ENCODE measurements at places on chromosomes 6 and 20.

DNA sequence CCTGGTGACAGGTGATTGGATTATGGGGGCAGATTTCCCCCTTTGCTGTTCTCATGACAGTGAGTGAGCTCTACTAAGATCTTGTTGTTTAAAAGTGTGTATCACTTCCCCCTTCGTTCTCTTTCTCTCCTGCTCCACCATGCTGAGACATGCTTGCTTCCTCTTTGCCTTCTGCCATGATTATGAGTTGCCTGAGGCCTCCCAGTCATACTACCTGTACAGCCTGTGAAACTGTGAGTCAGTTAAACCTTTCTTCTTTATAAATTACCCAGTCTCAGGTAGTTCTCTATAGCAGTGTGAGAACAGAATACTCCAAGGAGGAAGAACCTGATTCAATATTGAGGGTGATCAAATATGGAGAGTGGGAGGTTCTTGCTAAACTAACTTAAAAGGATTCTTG lies 724.9 kb downstream of the DOK5 start:
- DNase-seq: no peak

- DNase-seq: no peak
Observed at GRCh38 chr20:62643521-62644043, 1.3 kb downstream of the SLCO4A1 start.

- no peak for DNase-seq
Observed at GRCh38 chr20:47493175-47493962, 8.3 kb upstream of the NCOA3 start.

GRCh38 chr20:57450419-57450818 lies 59.2 kb downstream of the RBM38 start:
- DNase-seq: peak; percentile 87

DNA sequence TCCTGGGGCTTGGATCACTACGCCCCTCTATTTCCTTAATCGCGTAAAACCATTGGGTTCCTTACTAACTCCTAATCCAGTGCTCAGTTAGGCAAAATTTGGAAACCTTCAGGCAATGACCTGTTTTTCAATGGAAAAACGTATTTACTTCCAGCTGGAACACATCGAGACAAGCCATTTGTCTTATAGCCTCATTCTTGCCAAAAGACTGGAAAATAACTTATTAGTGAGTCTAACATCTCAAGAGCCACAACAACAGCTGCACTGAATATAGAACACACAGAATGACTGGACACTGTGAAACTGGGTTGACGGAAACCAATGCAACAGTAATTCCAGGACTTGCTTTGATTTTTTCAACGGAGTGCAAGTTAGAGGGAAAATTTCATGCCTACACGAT lies 125.2 kb upstream of the MAP3K7 start:
- DNase-seq: no peak

DNA sequence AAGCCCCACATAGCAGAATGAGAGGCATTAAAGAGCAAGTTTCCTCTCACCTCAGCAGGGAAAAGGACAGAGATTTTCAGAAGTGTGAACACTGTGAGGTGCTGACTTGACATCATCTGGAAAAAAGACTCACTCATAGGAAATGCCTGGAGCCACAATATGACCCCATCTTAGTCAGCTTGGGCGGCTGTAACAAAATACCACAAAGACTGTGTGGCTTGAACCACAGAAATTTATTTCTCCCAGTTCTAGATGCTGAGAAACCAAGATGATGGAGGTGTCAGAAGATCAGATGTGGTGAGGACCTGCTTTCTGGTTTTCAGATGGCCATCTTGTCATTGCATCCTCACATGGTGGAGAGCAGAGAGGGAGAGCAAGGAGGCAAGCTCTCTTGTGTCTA lies 253.1 kb downstream of the ADGB start:
- no peak for DNase-seq

- DNase-seq: no peak
Observed at GRCh38 chr20:43731469-43731868, 4.7 kb upstream of the GTSF1L start.

- DNase-seq: no peak
Observed at GRCh38 chr20:63733117-63733516, 3.3 kb upstream of the LIME1 start.

GRCh38 chr6:3247255-3248146 lies 11.2 kb upstream of the PSMG4 start:
- no peak for DNase-seq

GRCh38 chr20:35305682-35306556 lies 13.7 kb upstream of the FAM83C start:
- DNase-seq: no peak

GRCh38 chr6:138716013-138716412 lies 57.6 kb upstream of the CCDC28A start:
- no peak for DNase-seq

GRCh38 chr20:9570612-9571011 lies 56.2 kb downstream of the LAMP5 start:
- no peak for DNase-seq

DNA sequence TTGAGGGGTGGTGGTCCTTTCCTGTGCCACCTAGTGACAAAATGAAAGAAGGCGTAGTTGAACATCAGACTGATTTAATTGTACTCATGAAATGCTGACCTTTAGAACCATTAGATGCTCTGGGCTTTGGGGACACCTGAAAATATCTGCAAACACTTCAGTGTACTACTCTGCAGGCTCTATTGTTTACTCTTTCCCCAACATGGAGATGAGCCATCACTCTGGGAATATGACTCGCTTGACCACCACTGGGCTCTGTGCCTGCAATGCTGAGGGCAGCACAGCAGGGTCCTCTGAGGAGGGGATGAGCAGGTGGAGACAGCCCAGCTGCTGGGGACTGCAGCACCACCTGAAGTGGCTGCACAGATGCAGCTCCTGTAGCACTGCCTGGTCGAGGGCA lies 74.8 kb upstream of the SLC24A3 start:
- DNase-seq: no peak

DNA sequence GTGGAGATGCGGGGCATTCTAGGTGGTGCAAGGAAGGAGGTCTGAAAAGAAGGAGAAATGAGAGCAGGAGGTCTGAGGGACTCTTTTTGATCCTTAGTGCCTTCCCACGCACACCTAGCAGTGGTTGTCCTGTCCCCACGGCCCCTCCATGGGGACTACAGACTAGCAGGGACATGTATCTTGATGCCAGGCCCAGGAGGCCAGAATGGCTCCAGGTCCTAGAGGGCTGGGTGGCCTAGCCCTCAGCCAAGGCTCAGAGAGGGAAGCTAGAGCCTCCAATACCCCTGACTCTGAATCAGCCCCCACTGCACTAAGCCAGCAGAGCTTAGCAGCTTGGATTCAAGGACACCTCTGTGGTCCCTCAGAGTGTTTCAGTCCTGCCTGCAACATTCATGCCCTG lies 16.7 kb upstream of the BLCAP start:
- no peak for DNase-seq

GRCh38 chr6:9404351-9405146 lies 969.2 kb upstream of the SLC35B3 start:
- no peak for DNase-seq

- no peak for DNase-seq
Observed at GRCh38 chr6:35202066-35202546, 11.7 kb upstream of the SCUBE3 start.

DNA sequence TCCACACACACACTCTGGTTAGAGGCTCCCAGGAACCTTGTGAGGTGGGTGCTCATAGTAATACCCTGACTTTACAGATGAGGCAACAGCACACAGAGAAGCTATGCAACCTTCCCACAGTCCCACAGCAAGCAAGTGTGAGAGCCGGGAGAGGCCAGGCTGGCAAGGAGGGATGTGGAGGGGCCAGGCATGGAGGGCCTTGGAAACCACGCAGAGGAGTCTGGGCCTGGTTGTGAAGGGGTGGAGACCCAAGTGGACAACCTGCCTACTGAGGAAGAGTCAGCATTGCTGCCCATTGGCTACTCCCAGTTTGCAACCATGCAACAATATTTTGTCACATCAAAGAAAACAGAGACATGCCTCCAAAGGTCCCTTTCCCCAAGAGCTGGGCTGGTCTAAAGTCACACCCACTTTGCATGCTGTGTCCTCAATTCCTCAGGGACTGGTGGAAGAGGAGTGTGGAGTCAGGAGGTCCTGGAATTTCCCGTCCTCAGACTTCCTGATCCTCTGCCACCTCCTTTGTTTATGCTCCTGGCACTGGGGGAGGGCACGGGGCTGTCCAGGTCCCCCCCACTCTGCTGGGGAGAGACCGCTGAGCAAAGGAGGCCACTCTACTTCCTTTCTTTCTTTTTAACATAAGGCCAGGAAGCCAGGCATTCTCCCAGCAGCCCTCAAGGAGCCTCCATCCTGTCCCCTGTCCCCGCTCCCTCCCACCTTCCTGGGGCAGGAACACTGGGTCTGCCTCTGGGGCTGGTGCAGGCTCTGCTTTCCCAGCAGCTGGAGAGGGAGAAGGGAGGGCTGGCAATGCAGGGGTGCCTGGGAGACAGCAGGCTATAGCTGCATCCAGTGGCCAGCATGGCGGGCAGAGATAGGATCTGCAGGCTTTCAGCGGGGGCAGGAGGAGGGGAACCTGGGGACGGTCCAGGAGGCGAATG lies 68.3 kb downstream of the NOL4L start:
- no peak for DNase-seq

- DNase-seq: no peak
Observed at GRCh38 chr6:44466955-44467354, 79.4 kb downstream of the CDC5L start.

GRCh38 chr20:10855778-10856177 lies 182.0 kb upstream of the JAG1 start:
- no peak for DNase-seq

DNA sequence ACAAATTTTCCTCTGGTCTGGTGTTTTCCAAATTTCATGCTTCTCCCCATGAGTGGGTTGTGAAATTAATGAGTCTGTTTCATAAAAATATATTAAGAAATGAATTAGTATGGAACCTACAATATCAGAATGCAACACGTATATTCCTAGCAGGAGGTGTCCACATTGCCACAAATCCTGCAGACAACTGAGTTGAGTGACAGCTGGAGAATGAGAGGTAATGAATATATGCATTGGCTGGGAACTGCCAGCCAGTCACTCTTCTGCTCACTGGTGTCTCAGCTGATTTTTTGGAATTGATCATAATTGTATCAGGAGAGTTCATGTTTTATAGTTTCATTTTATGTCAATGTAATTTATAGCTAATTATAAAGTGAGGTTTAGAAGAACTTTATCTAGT lies 6.3 kb upstream of the ARFGEF3 start:
- no peak for DNase-seq

GRCh38 chr6:53115741-53116140 lies 32.9 kb downstream of the GCM1 start:
- DNase-seq: no peak

GRCh38 chr6:95232446-95232845 lies 344.9 kb upstream of the MANEA start:
- DNase-seq: no peak

- DNase-seq: no peak
Observed at GRCh38 chr6:26000366-26001144, 38.0 kb downstream of the TRIM38 start.

- DNase-seq: no peak
Observed at GRCh38 chr6:133644548-133644891, 244.4 kb upstream of the TCF21 start.

DNA sequence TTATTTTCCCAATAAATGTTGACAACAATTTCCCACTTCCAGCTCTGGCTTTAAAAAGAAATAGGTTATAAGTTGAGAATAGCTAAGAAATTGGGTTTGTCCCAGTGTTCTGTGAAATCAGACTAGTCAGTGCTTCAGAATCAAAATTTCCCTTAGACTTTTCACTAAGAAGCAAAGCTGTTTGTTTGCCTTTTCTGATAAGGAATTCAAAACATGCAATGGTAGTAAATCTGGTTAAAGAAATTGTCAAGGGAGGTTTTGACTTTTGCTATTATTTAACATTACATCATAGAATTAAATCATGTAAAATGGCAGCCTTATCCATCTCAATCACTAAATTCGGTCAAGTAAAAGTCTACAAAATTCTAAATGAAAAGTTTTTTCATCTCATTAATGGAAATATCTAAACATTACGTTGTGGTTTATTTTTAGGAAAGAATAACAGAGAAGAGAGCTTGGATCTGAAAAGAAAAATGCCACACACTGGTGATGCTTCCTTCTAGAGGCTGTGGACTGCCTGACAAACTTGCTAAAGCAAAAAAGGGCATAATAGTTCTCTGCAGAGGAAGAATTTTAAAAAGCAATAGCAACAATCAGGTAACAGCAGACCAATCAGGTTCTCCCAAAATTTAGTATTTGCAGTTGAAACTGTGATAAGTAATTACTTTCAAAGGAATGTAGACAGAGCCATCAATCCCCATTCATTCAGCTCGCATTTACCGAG lies 36.4 kb downstream of the PLAGL1 start:
- DNase-seq: no peak

DNA sequence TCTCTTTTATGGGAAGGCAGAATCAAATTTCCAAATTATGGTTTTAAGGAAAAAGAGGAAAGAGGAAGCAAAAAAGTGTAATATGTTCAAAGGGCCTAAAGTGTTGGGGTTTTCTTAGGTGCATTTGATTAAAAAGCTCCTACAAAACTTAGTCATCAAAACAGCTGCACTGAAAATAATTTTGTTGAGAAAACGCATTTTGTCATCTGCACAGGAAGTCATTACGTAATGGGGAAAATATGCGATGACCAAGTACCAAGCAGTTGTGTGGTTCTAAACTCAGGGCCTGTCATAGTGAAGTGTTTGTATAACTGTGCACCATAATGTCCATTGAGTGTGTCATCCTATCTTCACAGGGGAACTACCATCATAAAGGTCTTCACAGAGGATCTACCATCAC lies 15.6 kb downstream of the HAO1 start:
- DNase-seq: no peak

- DNase-seq: no peak
Observed at GRCh38 chr20:33408313-33408712, 7.0 kb upstream of the CDK5RAP1 start.

DNA sequence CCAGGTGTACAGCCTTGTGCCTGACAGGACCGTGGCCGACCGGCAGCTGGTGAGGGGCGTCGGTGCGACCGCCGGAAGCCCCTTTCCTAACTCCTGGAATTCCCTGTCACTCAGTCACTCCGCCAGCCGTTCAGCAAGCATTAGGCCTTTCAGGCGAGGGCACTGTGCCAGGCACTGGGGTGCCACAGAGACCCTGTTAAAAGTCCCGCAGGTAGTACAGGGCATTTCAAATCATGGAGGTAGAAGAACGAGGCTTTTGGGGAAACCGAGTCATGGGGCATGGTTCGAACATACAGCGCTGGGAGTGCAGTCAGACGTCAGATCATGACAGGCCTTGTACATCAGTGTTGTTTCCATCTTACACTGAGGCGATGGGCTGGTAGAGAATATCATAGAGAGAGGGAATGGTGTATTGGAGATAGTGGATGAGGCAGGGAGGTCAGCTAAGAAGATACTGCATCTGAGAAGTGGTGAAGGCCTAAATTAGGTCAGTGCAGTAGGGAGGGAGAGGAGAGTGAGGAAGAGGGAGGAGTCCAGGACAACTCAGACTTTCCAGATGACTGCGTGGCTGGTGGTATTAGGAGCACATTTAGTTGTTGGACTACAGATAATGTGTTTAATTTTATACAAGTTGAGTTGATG lies 892 bp upstream of the DXO start:
- no peak for DNase-seq

- no peak for DNase-seq
Observed at GRCh38 chr6:43833223-43833995, 63.4 kb downstream of the VEGFA start.
